ENCODE measurements at places on chromosomes 1 and 21.

- no peak for DNase-seq
Measured at GRCh38 chr1:33311706-33312412, 9.0 kb downstream of the A3GALT2 start.

DNA sequence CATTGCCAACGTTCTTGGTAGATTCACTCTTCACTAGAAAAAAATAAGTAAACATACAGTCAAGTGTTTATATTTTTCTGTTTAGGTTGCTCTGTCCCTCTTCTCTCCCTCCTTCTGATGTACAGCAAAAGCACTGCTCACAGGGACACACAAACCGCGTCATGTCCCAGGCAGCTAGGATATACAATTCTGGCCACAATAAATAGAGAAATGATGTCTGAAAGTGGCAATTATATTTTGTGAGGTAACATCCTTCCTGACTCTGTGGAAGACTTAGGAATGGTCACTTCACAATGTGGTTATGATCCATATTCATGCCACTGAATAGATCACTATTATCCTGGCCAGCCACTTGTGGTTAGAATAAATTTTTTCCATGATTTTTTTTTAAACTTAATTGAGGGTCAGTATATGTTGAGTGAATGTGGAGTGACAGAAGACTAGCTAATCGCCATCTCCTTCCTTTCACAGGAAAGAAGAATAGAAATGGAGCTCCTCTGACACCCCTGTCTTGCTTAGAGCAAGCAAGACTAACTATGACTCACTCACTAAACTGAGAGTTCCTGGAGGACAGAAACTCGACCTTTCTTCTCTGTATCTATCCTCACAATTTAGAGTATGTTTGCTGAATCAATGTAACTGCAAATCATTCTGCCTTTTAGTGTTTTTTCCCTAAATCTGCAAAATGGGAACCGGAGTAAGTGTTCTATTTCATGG lies 54.0 kb downstream of the ZNHIT6 start:
- no peak for DNase-seq

- no peak for DNase-seq
Measured at GRCh38 chr1:34286511-34286910, 109.8 kb downstream of the C1orf94 start.

DNA sequence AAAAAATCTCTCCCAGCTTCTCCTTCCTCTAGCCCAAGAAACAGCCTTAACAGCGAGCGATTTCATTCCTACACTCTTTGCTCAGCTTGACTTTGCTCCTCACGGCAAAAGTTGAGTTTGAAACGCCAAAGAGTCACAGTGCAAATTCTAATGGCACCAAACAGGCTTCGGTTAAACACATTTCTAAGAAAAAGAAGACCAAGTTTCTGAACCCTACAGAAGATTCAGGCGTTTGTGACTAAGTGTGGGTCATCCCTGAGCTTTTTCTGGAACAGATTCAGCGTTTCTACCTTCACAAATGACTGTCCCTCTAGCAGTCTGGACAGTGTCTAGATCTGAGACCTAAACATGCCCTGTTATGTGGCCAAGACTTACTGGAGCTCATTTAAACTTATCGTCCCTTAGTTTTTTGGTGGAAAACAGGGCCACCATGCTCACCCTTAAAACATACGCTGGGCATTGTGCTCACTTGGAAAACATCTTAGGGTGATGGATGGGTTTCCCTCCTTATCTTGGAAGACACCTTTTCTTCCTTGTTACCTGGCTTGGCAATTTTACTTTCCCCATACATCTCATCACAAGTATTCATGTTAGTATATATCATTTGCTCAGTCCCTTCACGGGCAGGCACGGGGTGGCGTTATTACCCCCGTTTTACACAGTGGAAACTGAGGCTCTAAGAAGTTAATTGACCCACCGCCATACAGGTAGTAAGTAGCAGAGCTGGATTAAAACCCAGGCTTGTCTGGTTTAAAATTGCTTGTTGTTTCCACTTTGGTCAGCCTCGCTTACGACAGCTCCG lies 1.0 kb downstream of the C1orf198 start:
- no peak for DNase-seq

- no peak for DNase-seq
Measured at GRCh38 chr1:200178340-200178739, 150.8 kb downstream of the NR5A2 start.

DNA sequence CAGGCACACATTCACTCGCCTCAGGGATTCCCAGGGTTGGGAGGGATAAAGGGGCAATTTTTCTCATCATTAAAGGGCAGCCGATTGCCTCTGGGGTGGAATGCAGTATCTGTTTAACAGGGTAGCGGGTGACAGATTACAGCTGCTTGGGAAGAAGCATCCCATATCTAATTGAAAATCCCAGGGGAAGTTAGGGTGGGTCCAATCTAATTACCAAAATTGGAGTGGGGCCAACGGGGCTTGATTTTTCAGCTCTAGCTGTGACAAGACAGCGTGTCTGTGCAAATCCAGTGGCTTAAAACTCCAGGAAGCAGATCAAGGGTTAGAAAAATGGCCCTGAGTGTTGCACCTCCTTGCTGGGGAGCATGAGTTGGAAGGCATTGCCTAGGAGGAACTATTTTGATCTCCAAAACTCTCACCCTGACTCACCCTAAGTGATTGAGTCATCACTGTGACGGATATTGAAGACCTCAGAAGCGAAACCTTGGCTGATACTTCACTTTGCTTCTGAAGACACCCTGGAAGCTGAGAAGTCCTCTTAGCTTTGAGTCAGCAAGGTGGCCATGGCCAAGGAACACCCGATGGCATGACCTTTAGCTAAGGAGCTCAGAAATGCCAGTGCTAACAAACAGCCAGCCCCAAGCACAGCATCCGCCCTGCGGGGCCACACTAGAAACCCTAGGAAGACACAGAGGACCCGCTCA lies 46.0 kb downstream of the GRHL3 start:
- no peak for DNase-seq

GRCh38 chr21:30072496-30072895 lies 94.1 kb downstream of the CLDN17 start:
- DNase-seq: no peak

DNA sequence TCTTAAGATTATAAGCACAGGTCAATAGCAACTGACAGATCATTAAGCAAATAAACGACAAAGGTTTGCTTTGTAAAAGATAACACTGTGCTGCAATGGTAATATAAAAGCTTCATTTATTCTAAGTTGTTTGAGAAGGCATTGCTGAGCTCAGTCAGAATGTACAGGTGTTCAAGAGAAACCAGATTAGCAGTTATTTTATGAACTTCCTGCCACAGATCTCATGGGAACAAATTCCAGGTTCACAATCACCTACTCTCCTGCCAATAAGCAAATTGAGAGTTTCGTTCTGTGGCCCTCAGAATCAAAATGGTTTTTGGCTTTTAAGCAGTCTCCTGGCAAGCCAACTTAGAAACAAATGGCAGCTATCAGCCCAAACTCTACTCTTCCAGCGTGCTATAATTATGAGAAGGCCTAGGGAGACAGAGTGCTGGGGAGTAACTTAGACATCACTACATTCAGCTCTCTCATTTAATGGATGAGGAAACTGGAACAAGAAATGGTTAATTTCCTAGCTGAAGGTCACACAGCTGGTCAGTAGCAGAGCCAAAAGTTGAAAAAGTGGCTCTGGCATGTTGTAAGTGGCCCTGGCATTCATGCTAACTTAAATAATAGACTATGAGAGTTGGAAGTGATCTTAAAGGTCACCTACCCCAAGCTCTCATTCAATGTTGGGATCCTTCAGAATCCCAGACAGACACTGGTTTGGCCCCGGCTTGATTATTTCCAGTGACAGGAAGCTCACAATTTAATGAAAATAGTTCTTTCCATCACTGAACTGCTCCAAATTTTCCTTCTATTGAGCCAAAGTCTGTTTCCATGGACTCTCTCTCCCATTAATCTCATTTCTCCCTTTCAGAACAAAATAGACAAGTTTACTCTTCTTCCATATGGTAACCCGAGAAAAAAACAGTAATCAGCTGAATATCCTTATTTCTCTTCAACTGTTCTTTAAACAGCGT lies 82.6 kb upstream of the EDEM3 start:
- DNase-seq: no peak
